ENCODE measurements at places on chromosomes 16 and 17.

DNA sequence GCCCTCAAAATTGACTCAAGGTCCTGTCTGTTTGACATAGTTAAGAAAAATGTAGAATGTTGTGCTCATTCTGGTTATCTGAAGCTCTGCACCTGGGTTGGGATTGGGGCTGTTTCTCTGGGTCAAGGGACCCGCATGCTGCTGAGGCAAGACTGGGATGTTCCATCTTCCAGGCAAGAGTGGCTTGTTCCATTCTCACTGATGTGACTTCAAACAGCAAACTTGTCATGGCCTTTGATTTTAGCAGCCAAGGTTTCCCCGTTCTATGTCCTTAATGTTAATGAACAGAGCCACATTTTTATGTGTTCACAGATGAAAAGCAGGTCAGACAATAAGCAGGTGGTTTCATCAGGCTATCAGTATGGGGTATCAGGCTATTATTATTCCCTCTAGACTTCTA lies 25.7 kb downstream of the ST6GALNAC1 start:
- DNase-seq, result no peak

- DNase-seq, result no peak
These were observed 8.4 kb upstream of the SHCBP1 start for GRCh38 chr16:46629331-46630219.

GRCh38 chr17:16346721-16347271 lies 6.5 kb downstream of the CENPV start:
- DNase-seq, result no peak

DNA sequence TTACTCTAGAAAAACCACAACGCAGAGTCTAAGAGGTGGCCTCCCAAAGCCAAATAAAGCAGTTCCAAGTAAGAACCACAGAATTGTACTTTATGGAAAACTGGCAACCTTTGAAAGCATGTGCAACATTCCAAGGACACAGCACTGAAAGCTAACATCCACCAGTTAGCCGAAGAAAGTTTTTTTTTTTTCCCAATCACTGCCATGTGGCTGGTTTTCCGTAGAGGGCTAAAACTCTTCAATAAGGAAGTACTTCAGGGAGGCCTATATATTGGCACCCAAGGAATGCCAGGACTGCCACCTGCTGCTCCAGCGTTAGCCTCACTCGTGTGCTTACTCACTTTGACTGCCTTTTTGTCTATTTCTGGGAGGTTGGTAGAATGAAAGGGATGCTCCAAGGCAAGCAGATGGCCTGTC lies 25.2 kb downstream of the CEP95 start:
- DNase-seq, result no peak

- DNase-seq, result no peak
These were observed 54.6 kb upstream of the ZNF750 start for GRCh38 chr17:82894389-82894788.

- DNase-seq, result no peak
These were observed 353.3 kb downstream of the CPPED1 start for GRCh38 chr16:12450387-12450786.

GRCh38 chr16:2151188-2152091 lies 3.0 kb downstream of the RAB26 start:
- DNase-seq, result no peak

- no peak for DNase-seq
These were observed 352.1 kb upstream of the KIF2B start for GRCh38 chr17:53470626-53471025.

- no peak for DNase-seq
These were observed 92.9 kb downstream of the C16orf78 start for GRCh38 chr16:49466529-49466831.

DNA sequence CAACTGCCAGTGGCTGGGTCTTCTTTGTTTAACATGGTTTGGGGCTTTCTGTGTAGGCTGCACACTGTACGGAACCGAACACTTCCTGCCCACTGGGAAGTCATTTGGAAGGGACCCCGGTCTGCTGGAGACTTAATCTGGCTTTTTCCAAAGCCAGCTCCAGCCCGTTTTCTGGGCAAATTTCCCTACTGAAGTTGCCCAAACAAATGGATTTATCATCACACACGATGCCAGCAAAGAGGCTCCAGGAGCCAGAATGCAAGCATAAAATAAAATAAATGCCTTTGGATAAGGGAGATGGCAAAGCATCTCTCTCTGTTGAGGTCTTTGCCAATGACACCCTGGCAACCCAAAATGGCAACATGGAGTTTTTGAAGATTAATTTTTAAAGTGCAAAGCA lies 259.9 kb upstream of the IRX3 start:
- DNase-seq, result no peak

GRCh38 chr16:50800074-50800473 lies 58.2 kb downstream of the CYLD start:
- DNase-seq, result no peak

DNA sequence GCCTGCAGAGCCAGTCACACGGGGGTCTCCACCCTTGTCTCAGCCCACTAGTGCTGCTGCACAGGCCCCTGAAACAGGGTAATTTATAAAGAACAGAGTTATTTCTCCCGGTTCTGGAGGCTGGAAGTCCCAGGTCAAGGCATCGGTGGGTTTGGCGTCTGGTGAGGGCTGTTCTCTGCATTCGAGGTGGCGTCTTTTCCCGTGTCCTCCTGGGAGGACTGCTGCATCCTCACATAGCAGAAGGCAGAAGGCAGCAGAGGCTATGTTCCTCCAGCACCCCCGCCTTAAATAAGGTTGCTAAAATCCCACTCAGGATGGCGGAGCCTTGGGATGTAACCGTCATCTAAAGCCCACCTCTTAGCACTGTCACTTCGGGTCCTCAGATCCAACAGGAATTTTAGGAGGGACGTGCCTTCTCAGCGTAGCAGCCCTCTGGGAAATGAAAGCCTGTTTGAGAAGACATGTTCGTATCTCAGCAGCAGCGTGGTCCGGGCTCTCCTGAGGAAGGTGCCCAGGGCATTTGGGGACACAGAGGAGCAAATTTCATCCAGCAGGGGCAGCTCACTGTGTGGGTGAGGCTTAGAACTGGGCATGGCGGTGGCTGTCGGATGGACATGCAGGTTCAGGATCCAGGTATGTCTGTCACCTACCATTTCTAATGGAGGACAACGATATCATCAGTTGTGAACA lies 221.6 kb upstream of the CHMP6 start:
- peak; percentile 18 for DNase-seq

DNA sequence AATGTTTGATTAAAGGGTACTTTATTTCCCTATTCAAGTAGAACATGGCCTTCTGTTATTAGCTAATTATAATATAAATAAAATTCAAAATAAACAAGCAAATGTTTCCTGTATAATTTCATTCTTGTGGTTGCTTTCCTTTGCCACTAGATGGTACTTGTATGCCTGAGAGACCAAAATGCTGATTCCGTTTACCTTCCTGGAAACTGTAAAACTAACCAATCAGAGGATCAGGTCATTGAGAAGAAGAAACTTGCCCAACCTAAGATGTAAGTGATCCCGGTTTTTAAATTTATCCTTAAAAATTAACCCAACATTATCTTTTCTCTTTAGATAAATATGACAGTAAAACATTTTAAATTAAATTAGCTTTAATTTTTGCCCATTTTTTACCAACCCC lies 8.1 kb upstream of the ABCA5 start:
- no peak for DNase-seq

DNA sequence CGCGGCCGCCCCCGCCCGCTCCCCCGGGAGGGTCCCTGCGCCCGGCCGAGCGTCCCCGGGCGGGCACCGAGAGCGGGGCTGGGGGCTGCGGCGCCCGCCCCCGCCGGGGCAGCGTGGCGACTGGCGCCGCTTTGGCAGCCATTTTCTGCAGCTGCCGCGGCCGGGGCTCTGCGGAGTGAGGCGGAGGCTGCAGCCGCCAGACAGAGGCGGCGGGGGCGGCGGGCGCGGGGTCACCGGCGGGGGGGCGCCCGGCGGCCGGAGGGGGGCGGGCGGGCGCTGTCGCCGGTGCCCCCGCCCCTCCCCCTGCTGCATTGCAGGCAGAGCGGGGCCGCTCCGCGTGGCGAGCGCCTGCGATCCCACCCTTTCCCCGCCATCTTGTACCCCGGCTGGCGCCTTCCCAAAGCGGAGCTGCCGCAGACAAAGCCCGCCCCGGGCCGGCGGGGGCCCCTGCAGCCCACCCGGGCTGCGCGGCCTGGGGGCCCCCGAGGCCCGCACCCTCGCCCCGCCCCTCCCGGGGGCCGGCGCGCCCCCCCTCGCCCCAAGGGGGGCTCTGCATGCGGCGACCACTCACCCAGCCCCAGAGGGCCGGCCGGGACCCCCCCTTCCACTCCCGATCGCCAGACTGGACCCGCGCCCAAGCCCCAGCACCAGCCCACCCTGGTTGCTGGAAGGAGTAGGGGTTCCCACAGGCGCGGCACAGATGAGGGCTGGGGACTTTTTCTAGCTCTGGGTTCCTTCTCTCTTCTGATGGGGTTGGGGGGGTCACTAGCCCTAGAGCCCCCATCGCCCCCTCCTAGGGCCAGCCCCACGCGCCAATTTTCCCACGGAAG lies 16.6 kb upstream of the CBX8 start:
- peak; percentile 70 for DNase-seq

GRCh38 chr16:75341564-75342307 lies 90.3 kb upstream of the BCAR1 start:
- DNase-seq, result no peak

DNA sequence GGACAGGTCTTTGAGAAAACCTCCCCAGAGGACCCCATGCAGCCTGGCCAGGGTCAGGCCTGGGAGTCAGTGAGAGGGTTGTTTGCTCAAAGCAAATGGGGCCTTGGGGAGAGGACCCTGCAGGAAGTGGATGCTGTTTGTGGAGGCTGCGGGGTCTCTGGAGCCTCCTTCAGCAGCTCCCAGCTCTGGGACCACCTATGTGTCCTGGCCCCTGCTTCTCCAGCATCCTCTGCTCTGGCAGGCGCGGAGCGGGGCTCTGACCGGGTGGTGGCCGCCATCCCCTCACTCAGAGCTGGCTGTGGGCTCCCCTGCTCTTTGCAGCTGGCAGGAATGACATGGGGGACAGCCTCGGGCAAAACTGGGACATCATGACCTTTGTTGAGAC lies 29.8 kb upstream of the CIBAR2 start:
- no peak for DNase-seq

GRCh38 chr16:1900452-1900774 lies 17.8 kb downstream of the HS3ST6 start:
- no peak for DNase-seq

GRCh38 chr17:55652114-55652823 lies 70.4 kb downstream of the TMEM100 start:
- DNase-seq, result no peak

- DNase-seq, result no peak
These were observed 6.7 kb downstream of the SYNGR2 start for GRCh38 chr17:78174870-78175642.

DNA sequence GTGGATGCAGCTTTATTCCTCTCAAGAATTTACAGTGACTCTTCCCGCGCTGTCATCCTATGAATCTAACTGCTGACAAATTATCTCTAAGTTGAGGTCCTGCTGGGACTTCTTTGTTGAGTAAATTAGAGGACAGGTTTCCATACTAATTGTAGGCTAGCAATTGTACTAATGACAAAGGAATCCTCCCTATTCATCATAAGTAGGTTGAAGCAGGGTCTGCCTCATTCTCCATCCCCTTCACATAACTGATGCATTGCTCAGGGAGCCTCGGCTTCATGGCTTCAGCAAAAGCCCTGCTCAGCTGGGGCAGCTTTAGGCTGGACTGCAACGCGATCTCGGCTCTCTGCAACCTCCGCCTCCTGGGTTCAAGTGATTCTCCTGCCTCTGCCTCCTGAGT lies 83.1 kb upstream of the IRX6 start:
- no peak for DNase-seq

DNA sequence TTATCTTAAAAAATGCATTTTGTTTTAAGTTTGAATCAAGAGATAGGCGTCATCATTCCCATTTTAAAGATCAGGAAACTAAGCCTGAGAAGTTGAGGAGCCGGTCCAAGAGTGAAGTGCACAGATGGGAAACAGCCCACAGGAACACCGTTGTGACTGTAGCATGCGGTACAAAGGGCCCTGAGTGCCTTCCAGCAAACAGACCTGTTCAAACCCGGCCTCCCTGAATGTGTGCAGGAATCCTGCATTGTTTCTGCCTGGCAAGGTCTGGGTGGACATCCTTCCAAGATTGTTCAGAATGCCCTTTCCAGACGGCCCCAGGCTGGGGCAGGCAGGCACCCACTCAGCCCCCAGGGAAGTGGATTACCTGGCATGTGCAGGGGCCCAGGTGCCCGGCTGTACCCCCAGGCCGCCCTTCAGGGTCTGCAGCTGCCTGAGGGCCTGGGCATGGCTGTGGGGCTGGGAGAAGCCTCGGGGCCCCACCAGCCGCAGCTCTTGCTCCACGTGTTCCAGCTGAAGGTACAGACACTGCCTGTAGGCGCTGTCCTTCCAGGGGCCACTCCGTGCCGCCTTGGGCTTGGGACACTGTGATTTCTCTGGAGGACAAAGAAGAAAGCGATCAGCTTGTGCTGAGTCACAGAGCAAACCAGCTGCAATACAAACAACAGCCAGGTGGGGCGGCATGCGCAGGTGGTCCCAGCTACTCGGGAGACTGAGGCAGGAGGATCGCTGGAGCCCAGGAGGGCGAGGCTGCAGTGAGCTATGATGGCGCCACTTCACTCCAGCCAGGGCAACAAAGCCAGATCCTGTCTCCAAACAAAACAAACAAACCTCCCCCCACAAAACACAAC lies 45.0 kb upstream of the GCSH start:
- no peak for DNase-seq

- DNase-seq, result no peak
These were observed 53.1 kb downstream of the ANKFN1 start for GRCh38 chr17:56206351-56206750.

DNA sequence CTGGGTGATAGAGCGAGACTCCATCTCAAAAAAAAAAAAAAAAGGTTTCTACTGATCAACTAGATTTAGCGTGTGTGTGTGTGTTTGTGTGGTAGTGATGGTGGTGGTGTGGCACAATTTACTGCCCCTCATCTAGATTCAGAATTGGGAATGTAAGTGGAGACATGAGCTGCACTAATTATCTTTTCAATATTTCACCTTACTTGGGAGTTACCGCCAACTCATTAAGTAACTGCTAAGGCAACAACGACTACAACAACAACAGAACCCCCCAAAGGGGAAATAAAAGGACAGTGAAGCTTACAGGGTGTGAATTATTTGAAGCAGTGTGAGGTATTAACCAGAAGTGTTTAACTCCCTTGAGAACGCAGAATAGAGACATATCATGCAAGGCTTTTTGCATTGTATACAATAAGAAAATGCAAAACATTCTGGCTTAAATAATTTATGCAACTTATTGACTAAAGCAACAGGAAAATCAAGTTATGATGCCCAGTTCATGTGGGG lies 180.5 kb downstream of the SHISA9 start:
- no peak for DNase-seq

DNA sequence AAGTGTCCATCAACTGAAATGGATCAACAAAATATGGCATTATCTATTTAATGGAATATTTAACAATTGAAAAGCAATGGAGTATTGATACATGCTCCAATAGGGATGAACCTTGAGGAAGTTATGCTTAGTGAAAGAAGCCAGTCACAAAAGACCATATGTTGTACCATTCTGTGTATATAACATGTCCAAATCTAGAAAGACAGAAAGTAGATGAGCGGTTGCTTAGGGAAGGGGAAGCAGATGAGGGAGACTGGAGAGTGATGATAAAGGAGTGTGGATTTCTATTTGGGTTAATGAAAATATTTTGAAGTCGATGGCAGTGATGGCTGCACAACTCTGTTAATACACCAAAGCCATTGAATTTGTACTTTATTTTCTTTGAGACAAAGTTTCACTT lies 8.5 kb upstream of the ERN1 start:
- no peak for DNase-seq

GRCh38 chr16:47197536-47198179 lies 53.9 kb upstream of the NETO2 start:
- no peak for DNase-seq

Measured in left lung (tissue), 14 donors.